ENCODE measurements at places on chromosomes 3 and 15. TPM values are rescaled to one million over a fixed set of nuclear protein-coding genes. Genes with fewer than 3 reads are reported as not detected.

DNA sequence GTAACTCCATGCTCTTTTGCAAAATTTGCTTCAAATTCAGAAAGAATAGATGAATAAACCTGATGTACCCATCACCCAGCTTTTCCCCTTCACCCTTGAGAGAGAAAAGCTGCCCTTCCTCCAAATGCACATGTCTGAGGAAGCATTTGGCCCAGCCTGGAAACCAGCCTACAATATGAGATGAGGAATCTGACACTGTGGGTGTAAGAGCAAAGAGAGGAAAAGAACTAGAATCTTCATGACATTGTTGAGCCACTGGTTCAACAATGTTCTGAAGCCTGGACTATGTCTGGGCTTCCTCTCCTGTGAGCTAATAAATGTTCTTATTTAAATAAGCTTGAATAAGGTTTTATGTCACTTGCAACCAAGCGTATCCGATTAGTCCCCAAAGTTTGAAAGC is 18.7 kb upstream of the DCBLD2 start:
- no peak for DNase-seq

- DNase-seq = no peak
These were observed 506.8 kb upstream of the PPP2R3A start for GRCh38 chr3:135458541-135459322.

- peak; percentile 71 for DNase-seq
These were observed 61.4 kb upstream of the IMPG2 start for GRCh38 chr3:101381809-101382208.

NTRK3 gene
- not detected for total RNA-seq

MNS1 gene
- total RNA-seq = 6.8 TPM
